ENCODE measurements at places on chromosomes 5 and 9.
A peak's percentile ranks its signal among the peaks of the same experiment; 100 is the strongest.

GRCh38 chr9:68974901-68975300, 39.0 kb downstream of the PRKACG start:
- DNase-seq: no peak

DNA sequence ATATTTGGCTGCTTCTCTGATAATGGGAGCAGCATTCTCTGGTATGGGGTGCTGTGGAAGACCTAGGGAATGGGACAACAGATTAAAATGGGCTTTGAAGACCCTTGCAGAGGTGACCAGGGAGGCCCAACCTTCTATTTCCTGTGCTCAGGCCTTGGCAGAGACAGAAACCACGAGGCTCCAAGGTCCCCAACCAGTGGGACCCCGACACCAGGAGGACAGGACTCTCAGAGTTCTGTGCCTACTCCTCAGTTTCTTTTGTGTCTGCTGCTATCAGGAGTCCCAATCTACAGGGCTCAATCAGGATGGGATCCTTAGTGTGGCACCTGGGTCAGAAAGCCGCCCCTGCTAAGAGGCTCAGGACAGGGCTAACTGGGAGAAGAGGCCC, 29.3 kb downstream of the CSF2 start:
- DNase-seq: no peak

DNA sequence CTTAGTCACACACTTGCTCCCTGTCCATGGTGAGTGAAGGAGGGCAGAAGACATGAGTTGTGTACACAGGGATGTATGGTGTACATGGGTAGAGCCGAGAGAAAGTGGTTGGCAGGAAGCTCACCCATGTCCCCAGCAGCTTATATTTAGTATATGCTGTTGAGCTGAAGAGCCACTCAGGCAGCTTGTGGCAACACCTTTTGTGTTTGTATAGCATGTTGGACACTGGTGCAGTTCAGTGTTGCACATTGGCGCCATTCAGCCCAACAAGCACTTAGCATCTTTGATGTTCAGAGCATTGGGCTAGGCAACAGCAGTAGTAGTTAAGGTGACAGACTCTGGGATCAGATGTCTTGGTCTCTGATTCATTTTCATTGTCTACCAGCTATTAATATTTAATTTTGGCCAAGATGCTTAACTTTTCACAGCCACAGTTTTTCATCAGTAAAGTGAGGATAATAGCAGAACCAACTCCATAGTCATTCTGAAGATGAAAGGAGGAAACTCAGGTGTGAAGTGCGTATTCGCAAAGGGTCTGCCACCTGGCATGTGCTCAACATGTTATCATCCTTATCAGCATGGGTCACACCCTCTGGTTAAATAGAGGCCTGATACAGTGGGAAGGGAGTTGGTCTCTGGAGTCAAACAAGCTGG, 184.8 kb downstream of the NR3C1 start:
- DNase-seq: no peak

DNA sequence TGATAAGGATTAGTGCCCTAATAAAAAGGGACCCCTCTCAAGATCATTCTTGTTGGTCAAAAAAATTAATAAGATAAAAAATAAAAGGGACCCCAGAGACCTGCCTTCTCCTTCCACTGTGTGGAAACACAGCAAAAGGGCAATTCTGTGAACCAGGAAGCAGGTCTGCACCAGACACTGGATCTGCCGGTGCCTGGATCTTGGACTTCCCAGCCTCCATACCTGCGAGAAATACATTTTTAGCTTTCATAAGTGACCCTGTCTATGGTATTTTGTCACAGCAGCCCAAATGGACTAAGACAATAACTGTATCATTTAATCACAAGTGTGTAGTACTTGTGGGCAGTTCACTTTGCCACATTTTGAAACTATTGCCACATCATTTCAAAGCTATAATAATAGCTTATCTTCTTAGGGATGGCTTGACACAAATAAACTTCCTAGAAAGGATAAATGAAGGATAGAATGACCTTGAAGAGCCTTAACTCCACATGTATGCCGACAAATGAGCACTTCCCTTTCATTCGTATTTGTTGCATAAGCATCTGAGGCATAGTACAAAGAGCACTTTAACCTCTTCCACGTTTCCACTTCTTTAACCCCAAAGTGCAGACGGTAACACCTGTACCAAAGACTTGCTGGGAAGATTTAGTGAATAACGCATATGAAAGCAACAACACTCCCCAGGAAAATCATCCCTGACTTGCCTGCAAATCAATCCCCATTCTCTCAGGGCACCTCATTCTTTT, 336.5 kb downstream of the RFX3 start:
- DNase-seq: no peak

- DNase-seq: no peak
Observed at GRCh38 chr5:65072850-65073249, 304.1 kb downstream of the CWC27 start.

GRCh38 chr9:77752554-77752953, 104.4 kb upstream of the GNA14 start:
- no peak for DNase-seq

- no peak for DNase-seq
Observed at GRCh38 chr5:50328193-50328729, 112.8 kb downstream of the EMB start.

DNA sequence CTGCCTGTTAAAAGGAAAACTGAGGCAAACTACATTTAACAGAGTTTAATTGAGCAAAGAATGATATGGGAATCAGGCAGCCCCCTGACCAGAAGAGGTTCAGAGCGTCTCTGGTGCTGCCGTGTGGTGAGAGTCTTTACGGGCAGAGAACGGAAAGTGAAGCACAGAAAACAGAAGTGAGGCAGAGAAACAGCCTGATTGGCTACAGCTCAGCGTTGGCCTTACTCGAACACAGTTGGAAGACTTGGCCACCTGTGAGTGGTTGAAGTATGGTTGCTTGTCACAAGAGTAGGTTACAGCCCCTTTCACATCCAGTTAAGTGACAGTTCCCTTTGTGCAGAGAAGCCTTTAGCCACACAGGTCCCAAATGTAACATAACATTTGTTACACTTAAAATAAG, 16.9 kb upstream of the FBP1 start:
- DNase-seq: no peak

GRCh38 chr5:3139499-3139931, 388.0 kb upstream of the IRX2 start:
- no peak for DNase-seq

- no peak for DNase-seq
Observed at GRCh38 chr9:94864196-94864595, 137.7 kb downstream of the AOPEP start.

DNA sequence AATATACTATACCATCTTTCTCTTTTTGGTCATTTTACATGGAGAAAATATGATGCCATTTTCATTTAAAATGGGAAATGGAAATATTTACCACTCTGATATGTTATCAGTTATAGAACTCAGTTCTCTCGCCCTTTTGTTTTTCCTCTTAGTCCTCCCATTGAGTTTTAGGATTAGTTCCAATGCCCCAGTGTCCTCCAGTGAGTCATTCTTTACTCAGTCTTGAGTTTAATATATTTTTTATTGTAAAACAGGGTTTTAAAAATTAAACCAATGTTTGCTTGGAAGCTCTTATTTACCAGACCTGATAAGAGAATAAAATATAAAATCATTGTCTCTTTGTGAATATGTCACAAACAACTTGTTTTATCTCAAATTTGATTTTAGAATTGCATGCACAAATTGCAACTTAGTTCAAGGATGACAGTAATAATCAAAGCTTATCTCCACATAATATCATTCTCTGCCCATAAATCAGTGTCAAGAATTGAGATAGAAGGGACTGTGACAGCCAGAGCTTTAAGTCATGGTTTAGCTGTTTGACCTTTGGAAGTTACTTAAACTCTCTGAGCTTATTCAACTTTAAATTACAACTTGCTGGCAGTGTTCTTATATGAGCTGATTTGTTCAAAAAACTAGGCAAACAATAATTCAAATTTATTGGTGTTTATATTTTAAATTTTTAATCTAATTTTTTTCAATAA, 166.4 kb downstream of the PAM start:
- DNase-seq: no peak

DNA sequence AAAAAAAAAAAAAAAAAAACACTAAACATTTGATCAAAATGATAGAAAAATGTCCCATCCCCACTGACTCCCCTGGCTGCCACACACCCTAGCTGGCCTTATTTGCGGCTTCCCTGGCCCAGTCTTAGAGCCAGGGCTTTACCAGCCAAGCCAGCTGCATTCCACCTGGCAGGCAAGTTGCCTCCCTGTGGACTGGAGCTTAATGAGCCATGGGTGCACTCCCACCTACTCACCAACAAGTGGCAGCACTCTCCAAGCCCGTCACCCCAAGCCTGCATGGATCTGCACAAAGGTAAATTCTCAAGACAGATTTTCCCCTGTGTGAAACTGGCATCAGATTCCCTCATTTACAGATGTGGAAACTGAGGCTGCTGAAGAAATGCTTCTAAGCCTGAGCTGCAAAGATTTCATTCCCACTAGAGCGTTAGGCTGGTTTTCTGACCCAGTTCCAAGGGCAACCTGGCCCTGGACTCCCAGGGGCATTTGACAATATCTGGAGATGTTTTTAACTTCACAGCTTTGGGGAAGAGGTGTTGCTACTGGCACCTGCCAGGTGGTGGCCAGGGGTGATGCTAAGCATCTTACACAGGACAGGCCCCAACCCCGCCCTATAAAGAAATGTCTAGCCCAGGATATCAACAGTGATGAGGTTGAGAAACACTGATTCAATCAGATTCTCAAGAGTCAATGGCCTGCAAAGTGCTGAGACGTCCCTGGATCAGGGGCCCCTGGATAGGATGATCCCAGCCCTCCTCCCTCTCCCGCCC, 21.9 kb upstream of the VDAC1 start:
- DNase-seq: peak; percentile 58

DNA sequence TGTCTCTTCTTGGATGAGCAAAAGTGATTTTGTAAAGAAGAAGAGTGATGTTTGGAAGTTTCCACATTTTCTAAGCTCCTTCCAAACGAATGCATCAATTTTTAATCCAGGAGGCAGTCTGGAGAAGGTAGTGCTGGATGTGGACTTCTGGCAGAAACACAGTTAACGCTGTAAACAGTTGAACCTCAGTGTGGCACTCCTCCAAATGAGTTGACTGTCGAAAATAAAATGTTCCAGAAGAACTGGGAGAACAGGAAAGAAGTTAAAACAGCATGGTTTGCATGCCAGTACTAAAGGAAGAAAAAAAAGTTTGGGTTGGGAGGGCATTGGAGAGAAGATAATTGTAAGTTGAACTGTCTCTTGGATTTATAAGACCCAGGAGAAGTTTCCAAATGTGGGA, 6.5 kb downstream of the ZNF462 start:
- no peak for DNase-seq

DNA sequence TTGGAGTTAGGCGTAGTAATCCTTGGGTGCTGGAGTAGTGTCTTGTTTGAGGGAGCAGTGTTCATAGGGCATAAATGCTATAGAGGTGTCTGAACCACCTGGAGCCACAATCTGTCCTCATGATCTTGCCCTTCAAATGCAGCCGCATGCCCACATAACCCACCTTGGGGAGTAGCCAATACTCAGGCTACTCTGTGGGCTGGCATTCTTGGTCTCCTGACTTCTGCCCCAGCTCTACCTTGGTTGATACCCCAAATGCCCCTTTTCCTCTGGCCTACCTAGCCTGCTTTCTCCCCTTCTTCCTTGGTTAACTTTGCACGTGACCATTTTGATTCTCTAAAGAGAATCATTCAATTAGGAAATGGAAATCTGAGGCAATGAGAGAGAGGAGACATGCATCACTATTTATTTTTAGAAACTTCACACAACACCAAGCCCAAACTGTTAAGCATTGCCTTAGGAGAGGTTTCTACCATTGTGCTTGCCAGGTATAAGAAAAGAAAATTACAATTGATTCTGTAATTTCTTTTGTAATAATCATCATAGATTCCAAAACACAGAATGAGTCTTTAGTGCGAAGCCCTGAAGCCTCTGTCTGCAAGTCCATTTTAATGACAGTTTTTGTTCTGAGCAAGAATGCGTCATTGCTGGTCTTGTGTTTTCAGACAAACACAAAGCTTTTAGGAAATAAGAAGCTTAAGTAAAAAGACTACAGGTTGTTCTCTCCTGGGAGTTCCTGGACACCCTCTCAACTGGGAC, 135.2 kb downstream of the C9orf152 start:
- DNase-seq: no peak

GRCh38 chr5:119016125-119016774, 27.9 kb upstream of the DTWD2 start:
- DNase-seq: no peak

DNA sequence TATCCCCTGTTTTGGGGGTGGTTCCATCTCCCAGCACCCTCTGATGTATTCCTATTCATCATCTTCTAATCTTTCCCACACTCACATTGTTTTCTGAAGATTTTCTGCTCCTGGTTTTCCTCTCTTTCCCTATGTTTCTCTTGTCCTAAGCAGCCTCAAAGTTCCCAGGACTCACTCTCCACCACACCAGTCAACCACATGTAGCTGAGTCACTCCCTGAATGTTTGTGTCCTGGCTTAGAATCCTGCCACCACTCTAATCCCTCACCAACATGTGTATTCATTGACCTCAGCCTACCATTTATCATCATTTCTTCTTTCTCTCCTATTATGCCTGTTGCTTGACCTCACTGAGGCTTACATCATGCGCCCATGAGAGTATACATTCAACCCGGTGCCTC, 282.4 kb upstream of the ADAMTS16 start:
- DNase-seq: no peak

- DNase-seq: no peak
Observed at GRCh38 chr5:158340608-158341007, 481.7 kb upstream of the CLINT1 start.

Measured in activated CD4-positive, alpha-beta T cell treated with anti-CD3 and anti-CD28 coated beads, Interleukin-2, amount 50 U/mL, for 1 hour (primary cell).